IPS DF 19.7 (cell line): ENCODE measurements at places on chromosomes 2 and 18.

DNA sequence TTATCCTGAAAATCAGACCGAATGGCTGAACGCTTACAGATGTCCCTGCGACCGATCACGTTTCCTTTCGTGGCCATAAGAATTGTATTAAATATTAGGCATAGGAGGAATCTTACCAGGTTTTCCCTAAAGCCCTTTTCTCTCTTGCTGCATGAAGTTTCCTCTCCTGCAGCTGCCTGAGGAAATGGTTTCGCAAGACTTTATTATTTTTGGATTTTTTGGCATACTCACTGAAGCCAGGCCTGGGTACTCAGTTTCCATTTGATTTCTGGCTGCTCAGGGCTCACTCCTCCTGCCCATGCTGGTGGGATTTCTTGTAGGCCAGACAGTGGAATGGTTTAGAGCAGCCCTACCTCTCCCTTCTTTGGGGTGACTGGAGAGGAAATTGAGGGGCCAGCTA lies 114.0 kb downstream of the KLHL29 start:
- DNase-seq = no peak

DNA sequence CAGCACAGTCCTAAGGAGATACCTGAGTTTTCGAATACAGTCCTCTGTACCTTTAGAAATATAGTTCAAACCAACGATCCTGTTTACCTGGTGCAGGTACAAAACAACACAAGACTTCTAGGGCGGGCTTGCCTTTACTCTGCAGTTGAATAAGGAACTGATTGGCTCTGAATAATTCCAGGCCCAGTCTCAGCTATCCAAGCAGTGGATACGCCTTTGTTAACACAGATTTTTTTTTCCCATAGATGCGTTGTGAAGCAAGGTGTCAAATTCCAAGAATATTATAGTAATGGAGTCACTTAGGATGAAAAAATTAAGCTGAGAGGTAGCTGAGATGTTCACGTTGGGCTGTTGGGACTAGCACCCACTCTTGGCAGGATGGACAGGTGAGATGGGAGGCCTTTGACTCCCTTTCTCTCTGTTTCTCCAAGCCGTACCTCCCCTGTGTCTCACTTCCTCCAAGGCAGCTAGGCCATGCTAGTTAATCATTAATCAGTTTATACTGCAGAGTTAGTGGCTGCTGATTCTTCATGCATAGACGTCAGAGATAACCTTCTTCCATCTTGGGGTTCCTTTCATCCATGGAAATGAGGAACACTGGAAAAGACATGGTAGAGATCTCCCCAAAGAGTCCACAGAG lies 380.8 kb upstream of the ACVR2A start:
- DNase-seq = no peak

DNA sequence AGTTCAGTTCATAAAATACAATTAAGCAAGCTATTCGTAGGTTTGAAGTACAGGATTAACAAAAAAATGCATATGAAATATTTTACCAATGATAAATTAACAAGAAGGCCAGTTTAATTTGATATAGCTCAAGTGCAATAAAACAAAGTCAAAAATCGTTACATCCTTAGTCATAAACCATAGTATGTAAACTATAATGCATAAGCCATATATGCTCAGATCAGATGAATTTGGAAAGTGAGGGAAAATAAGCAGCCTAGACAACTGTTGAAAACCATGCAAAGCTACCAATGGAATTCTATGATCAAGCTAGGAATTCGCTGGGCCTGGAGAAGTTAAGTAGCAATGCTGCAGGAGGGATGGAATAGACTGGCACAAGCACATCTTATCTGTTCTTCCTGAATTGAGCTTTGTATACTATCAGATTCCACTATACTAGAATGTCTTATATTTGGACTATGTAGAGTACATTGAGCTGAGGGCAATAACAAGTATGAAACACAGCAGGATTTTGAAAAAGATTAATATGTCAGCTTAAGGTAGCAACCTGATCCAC lies 682.0 kb downstream of the IRS1 start:
- no peak for DNase-seq

- no peak for DNase-seq
Measured at GRCh38 chr2:61178603-61179545, 16.9 kb downstream of the C2orf74 start.

DNA sequence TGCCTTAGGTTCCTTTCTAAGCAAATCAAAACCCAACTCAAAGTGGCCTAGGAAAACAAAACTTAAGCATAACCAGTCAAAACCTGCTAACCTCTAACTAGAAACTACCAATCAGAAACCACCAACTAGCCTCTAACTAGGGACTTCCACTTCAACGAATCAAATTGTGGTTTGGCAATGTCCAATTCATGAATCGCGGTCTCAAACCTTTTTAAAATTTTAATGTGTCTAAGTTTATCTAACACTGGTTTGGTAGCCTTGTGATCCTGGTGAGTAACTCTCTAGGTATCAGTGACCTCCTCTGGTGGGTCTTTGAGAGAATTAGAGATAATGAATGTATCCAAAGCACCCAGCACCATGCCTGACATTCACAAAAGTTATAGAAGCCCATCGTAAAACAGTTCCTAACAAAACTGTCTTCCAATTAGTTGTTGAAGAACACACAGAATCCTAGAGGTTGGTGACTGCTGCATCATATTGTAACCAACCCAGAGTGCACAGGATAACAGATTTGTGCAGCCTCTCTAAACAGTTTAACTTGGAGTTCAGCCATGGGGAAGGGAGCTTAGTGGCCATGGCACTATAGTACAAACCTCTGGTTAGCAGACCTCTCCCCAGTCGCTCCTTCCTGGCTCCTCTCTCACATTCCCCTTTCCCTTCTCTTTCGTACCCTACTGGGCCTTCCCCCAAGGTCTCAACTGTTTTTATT lies 45.2 kb upstream of the B3GNT2 start:
- no peak for DNase-seq

- DNase-seq = no peak
Measured at GRCh38 chr2:133956434-133956935, 297.4 kb upstream of the MGAT5 start.

- DNase-seq = no peak
Measured at GRCh38 chr2:96082211-96083063, 33.9 kb downstream of the ADRA2B start.

DNA sequence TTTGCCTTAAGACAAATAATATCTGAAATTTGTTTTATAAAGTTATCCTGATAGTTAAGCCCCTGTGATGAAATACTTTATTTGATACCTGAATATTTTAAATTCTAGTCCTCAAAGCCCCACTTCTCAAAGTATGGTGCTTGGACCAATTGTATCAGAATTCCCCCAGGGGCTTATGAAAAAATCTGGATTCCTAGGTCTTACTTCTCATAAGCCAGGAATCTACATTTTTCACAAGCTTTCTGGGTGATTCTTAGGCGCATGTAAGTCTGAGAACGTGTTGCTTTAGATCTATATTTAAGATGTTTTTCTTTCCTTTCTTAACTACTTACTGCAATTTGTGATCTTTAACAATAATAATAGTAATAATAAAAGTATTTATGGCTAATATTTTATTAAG lies 53.1 kb downstream of the MYO1B start:
- no peak for DNase-seq

GRCh38 chr2:40041422-40042382 lies 262.6 kb upstream of the THUMPD2 start:
- DNase-seq = no peak

GRCh38 chr2:238504181-238504931 lies 77.6 kb downstream of the ASB1 start:
- no peak for DNase-seq

- no peak for DNase-seq
Measured at GRCh38 chr2:47486841-47487497, 84.0 kb downstream of the MSH2 start.

DNA sequence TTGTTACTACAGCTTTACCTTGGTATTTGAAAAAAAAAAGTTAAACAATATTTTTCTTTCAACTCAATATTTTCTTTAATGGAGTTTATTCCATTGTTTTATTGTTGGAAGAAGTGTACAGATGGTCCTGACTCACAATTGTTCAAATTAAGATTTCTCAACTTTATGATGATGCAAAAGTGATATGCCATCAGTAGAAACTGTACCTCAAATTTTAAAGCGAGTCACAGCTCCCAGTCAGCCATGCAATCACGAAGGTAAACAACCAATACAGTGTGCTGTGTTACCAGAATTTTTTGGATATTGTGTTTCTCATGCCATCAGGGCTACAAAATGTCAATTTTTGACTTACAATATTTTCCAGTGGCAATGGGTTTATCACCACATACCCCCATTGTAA lies 54.0 kb upstream of the COL5A2 start:
- DNase-seq = no peak

DNA sequence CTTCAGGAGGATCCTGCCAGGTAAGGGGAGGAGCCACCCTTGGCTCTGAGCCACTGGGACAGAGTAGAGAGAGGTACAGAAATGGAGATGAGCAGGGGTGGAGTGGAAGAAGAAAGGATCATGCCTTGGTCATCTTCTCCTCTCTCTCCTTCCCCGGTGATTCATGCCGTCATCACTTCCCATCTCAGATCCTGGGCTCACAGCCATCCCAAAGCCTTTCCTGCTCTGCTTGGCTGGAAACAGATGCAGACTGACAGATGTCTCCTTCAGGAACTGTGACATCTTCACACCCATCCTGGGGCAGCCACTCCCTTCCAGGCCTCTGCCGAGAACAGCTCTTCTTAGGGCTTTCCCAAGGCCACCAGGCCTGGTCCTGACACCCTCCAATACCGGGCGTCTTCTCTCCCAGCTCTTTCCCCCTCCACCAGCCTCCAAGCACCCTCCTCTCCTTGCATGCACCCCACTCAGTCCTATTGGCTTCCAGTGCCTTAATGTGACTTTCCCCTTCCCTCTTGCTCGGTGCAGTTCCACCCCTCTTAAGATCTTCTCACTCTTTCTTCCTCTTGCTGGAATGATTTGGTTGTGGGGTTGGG lies 58.3 kb upstream of the TNP1 start:
- DNase-seq = no peak

- no peak for DNase-seq
Measured at GRCh38 chr2:223523551-223524001, 78.6 kb downstream of the SCG2 start.

DNA sequence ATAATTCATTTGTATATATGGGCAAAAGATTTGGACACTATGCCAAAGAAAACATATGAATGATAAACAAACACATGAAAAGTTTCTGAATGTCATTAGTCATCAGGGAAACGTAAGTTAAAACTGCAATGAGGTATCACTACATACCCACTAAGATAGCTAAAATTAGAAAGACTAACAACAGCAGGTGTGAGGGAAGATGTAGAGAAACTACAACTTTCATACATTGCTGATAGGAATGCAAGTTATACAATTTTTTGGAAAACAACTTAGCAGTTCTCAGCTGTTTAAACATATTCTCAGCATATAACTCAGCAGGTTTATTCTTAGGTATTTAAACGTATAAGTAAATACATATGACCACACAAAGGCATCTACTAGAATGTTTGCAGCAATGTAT lies 563.5 kb upstream of the KLHL29 start:
- no peak for DNase-seq

- no peak for DNase-seq
Measured at GRCh38 chr18:9571546-9571945, 42.8 kb downstream of the PPP4R1 start.

DNA sequence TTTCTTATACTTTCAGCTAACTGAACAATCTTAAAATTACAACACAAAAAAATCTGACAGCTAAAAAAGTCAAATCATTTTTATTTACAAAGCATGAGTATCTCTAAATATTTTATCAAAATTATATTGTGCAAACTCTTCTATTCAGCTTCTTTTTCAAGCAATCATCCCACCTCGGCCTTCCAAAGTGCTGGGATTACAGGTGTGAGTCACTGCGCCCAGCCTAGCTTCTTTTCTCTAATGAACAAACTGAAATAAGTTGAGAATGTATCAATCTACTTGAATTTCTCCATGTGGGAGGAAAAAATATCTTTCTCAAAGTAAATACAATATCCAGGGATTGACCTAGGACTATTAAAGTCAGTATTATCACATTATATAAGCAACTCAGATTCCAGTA lies 14.9 kb downstream of the NDUFS1 start:
- DNase-seq = no peak

- no peak for DNase-seq
Measured at GRCh38 chr2:171279983-171280790, 119.5 kb upstream of the TLK1 start.

DNA sequence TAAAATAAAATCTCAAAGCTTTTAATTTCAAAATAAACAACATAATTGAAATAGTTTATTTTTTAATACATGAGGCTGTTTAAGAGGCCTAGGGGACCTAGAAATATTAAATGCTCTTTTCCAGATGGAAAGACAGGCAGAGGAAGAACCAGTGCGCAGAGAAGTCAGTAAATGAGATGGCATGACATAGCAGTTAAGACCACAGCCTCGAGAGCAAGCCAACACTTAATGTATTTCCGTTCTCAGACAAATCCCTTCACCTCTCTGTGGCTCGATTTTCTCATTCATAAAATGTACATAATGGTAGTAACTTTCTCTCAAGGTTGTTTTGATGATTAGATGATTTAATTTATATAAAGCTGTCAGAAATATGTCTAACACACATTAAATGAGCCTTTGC lies 405.1 kb upstream of the CWC22 start:
- DNase-seq = no peak

GRCh38 chr2:25814681-25815080 lies 63.6 kb downstream of the ASXL2 start:
- no peak for DNase-seq

GRCh38 chr2:6309415-6310255 lies 556.1 kb downstream of the CMPK2 start:
- DNase-seq = no peak

GRCh38 chr2:210586381-210586780 lies 30.0 kb downstream of the CPS1 start:
- no peak for DNase-seq

DNA sequence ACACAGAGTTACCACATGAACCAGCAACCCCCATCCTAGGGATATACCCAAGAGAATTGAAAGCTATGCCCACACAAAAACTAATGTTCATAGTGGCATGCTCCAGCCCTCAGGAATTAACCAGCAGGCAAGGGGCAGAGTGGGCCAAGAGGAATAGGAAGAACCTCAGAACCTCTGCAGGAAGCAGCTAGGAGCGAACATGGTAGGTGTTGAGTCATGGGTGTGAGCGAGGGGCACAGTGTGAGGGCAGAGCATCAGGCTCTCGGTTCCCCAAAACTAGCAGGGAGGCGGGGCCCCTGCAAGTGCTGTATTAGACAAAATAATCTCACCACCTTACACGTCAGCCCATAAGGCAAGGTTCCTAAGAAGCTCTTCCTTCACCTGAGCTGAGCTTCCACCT lies 5.6 kb upstream of the RUFY4 start:
- DNase-seq = no peak
